GM23338 (cell line): ENCODE measurements at places on chromosomes 2 and 18. TPM values are rescaled to one million over a fixed set of nuclear protein-coding genes. Genes with fewer than 3 reads are reported as not detected.

The NEUROD1 gene
- total RNA-seq, result not detected in 2 replicates

GRCh38 chr2:8361930-8362329, 319.9 kb upstream of the ID2 start:
- no peak for DNase-seq
- H3K27ac ChIP-seq, result no peak overlapping the region
- no peaks in the 10 kb centered on the region for H3K36me3 ChIP-seq
- no peaks in the 10 kb centered on the region for H3K27me3 ChIP-seq

- no peak for DNase-seq
- no peak overlapping the region for H3K4me3 ChIP-seq
- H3K27ac ChIP-seq, result no peak overlapping the region
Measured at GRCh38 chr2:11534071-11534745, 363 bp downstream of the GREB1 start.

- no peaks in the 10 kb centered on the region for H3K36me3 ChIP-seq
- DNase-seq, result no peak
- no peaks in the 10 kb centered on the region for H3K27me3 ChIP-seq
- H3K4me1 ChIP-seq, result no peaks in the 10 kb centered on the region
- no peak overlapping the region for H3K4me3 ChIP-seq
Measured at GRCh38 chr2:16554060-16554583, 111.5 kb downstream of the CYRIA start.

GRCh38 chr2:18159896-18160295, 281.4 kb downstream of the KCNS3 start:
- H3K4me3 ChIP-seq, result no peak overlapping the region
- H3K4me1 ChIP-seq, result no peaks in the 10 kb centered on the region
- no peak for DNase-seq
- no peaks in the 10 kb centered on the region for H3K27me3 ChIP-seq
- no peak overlapping the region for H3K27ac ChIP-seq

DNA sequence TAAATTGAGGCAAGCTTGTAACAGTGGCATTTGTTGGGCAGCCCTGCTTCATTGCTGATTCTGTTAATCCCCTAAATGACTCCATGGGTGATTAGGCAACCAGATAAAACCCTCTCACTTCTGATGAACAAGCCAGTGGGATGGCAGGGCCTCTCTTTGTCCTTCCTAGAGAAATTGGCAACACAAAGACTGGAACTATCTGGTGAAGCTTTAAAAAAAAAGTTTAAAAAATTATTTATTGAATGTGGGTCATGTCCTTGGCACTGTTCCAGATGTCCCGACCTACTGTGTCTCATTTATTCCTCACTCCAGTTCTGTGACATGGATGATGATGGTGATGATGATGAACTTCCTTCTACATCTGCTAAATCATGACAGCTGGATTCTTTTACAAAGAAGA, 30.8 kb downstream of the NRP2 start:
- H3K27me3 ChIP-seq, result no peaks in the 10 kb centered on the region
- no peak for DNase-seq
- no peak overlapping the region for H3K4me3 ChIP-seq
- no peaks in the 10 kb centered on the region for H3K36me3 ChIP-seq
- no peaks in the 10 kb centered on the region; the same call in 1 of the 2 replicates for H3K4me1 ChIP-seq
- no peak overlapping the region for H3K27ac ChIP-seq

GRCh38 chr2:52428224-52428623, 1339.4 kb upstream of the CHAC2 start:
- H3K4me1 ChIP-seq, result peaks cover 7% of the 10 kb centered on the region; the same call in 1 of the 2 replicates
- no peak overlapping the region for H3K4me3 ChIP-seq
- H3K36me3 ChIP-seq, result no peaks in the 10 kb centered on the region
- H3K27ac ChIP-seq, result no peak overlapping the region
- H3K27me3 ChIP-seq, result no peaks in the 10 kb centered on the region

- H3K4me3 ChIP-seq, result no peak overlapping the region
- no peaks in the 10 kb centered on the region for H3K36me3 ChIP-seq
- DNase-seq, result no peak
- H3K27ac ChIP-seq, result no peak overlapping the region
- H3K27me3 ChIP-seq, result no peaks in the 10 kb centered on the region
Measured at GRCh38 chr2:174971868-174972781, 33.1 kb downstream of the CHN1 start.

The MOCOS gene
- total RNA-seq, result 6.5 and 7.2 TPM in 2 replicates

DNA sequence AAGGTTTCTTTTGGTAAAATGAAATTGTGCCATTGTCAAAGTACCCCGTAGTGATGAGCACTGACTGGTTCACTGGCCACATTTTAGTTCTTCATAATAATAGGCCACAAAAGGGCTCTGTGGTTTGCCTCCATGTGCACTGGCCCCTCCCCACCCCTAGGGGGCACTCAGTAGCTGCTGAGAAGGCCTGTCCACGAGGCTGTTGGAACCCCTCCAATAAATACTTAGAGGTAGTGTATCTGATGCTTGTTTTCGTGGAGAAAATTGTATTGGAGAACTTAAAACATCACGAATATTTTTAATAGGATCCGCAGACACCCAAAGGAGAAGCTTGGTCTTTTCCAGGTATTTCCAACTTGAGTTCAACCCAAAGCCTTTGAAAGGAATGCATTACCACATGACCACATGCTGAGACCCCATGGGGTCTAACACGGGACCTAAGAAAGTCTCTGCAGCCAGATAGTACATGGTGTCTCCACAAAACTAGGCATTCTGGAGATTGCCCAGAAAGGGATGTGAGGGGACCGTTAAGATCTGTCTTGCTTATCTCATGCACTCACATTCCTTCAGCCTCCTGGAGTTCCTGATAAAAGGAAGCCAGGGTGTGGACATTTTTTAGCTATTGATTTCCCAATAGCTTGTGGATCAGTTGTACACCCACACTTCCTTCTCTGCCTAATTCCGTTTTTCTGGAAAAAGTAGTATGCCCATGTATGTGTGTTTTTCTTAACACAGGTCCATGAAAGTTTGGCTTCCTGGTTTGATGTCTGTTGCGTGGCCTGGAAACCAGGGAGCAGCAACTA, 28.5 kb upstream of the NOSTRIN start:
- H3K27me3 ChIP-seq, result no peaks in the 10 kb centered on the region
- H3K27ac ChIP-seq, result no peak overlapping the region
- H3K4me3 ChIP-seq, result no peak overlapping the region

DNA sequence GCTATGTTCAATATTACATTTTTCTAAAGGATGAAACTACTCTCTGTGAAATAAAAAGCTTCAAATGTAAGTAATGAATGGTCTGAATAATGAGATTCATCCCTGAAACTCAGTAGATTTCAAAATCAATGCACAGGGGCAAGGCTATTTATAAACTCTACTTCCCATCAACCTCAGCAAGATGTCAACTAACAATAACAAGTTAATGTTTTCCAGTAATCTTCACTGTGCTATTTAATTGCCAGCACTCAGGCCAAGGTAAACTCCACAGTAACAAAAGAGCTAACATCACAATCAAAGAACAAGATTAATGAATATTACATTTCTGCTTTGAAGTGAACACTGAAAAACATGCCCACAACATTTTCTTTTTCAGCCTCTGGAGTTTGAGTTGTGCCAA, 144.3 kb upstream of the ZFP36L2 start:
- H3K4me3 ChIP-seq, result no peak overlapping the region
- H3K27me3 ChIP-seq, result no peaks in the 10 kb centered on the region
- H3K36me3 ChIP-seq, result no peaks in the 10 kb centered on the region
- no peak for DNase-seq
- peaks cover 16% of the 10 kb centered on the region; the same call in 1 of the 2 replicates for H3K4me1 ChIP-seq

The CFAP221 gene
- total RNA-seq, result 0.23 and 0.42 TPM in 2 replicates

DNA sequence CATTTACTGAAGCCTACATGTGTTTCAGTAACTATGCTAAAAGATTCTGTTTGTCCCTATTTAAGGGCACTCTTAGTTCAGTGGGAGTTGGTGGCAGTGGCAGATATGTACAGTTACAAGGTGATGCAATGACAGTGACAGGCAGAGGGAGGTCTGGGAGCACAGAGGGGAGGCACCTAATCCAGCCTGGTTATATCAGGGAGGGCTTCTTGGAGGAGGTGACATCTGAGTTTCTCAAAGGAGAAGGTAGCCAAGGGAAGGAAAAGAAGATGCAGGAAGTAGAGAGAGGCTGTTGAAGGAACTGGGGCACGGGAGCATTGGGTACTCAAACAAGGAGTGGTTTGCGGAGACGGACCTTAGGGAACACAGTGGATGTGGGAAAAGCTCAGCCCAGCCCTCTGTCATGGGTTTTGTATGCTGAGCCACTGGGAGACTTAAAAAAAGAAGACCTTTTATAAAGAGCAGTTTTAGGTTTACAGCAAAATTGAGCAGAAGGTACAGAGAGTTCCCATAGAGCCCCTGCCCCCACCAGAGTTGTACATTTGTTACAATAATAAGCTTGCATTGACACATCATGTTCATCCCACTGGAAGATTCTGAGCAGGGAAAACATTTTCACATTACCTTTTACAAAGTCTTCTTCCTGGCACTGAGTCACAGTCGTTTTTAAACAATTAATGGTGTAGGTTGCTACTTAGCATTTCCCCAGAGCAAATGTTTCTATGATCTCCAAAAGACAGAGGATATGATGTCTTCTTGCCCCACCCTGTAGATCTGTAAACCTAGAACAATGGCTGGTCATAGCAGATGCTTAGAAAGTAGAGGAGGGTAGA, 83.0 kb upstream of the TAF1B start:
- no peaks in the 10 kb centered on the region for H3K36me3 ChIP-seq
- no peaks in the 10 kb centered on the region for H3K27me3 ChIP-seq
- no peak overlapping the region for H3K27ac ChIP-seq

The DHRS9 gene
- not detected in 2 replicates for total RNA-seq

The CEBPZ gene
- total RNA-seq, result 133 and 135 TPM in 2 replicates

The LRRTM4 gene
- total RNA-seq, result 14.8 and 15.4 TPM in 2 replicates

The SPDYA gene
- 0.12 and 0.42 TPM in 2 replicates for total RNA-seq
